ENCODE measurements at places on chromosomes 7 and 10.
A peak's percentile ranks its signal among the peaks of the same experiment; 100 is the strongest.

DNA sequence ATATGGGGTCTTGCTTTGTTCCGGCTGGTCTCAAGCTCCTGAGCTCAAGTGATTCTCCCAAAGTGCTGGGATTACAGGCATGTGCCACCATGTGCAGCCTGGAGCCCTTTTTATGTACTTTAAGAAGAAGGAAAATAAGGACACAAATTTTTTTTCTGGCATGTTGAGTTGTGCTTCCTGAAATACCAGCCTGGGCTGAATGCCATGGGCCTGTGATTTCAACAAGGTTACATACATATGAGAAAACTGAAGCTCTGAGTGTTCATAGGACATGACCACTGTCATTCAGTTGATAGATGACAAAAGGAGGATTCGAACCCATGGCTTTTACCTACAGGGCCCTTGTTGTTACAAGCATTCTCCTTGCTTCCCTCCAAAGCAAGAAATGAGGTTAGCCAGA is 36.1 kb downstream of the ST8SIA6 start:
- DNase-seq = no peak

DNA sequence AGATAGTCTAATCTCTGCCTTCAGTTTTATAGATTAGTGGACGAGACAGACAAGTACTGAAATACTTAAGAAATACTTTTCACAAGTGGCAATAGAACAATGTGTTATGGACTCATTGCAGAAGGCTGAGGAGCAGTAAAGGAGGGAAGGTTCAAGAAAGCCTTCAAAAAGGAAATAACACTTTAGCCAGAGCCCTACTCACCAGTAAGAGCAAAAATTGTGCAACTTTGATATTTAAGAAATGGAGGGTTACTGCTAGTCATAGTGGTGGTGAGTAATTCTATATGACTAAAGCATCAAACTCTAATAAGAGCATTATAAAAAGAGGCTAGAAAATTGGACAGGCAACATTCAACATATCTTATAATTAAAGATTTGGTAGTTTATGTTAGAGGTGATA is 28.8 kb downstream of the PTPN12 start:
- no peak for DNase-seq

DNA sequence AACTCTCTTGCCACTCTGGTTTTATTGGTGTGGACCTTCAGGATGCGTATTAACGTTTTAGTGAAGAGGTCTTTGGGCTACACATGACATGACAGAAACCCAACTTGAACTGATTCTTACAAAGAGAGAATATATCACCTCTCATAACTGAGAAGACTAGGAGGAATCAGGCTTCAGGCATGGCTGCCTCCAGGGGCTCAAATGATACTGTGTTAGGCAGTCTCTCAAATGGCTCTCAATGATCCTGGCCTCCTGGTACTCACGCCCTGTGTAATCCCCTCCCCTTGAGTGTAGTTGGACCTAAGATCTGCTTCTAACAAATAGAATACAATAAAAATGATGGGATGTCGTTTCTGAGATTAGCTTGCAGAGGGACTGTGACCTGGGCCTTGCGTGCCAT is 58.5 kb upstream of the SYPL1 start:
- no peak for DNase-seq

DNA sequence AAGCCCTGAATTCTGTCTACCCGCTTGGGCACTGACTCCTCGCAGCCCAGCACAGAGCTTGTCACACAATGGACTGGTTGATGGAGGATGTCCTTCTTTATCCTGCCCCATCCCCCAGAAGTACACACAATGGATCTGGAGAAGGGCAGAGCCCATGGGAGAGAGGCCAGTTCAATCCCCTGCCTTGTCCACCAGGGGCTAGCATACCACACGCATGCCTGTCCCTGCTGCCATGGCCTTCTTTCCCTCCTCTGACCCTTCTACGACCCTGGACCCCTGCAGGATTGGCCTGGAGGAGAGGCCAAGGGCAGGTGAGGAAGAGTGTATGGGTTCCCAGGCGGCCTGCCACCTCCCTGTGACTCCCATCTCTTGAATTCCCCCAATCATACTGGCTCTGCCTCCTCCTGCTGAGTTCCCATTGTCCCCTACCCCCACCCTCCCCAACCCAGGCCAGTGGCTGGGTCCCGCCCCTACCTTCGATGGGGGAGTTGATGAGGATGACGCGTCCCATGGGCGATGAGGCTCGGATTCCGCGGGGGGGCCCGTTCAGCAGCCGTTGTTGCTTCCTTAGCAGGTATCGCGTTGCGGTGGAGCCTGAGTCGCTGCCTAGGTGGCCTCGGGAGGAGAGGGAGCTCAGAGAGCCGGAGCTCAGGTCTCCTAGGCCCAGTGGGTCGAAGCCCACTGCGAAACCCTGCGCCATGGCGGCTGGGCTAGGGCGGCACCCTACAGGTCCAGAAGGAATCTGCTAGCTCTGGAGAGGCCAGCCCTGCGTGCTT is 1.2 kb downstream of the PDZD7 start:
- no peak for DNase-seq

DNA sequence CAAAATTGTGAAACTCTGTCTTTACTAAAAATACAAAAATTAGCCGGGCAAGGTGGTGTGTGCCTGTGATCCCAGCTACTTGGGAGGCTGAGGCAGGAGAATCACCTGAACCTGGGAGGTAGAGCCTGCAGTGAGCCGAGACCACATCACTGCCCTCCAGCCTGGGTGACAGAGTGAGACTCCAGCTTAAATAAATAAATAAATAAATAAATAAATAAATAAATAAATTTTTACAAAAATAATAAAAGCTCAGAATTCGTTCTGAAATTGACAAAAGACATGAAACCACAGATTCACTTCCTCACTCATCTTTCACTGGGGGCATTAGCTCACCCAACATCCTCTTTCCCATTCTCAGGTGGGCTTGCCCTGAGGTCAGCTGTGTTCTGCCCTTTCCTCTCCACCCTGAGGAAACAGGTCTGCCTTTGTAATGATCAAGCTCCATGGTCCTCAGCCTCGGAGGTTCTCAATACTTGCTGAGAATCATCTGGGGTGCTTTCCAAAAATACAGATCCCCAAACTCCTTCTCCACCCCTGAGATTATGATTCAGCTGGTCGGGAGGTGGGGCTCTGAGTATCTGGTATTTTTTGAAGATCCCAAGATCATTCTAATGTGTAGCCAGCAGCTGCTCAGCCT is 29.2 kb upstream of the APBB1IP start:
- DNase-seq = no peak

GRCh38 chr7:78326876-78327275 is 528.3 kb downstream of the PHTF2 start:
- no peak for DNase-seq

DNA sequence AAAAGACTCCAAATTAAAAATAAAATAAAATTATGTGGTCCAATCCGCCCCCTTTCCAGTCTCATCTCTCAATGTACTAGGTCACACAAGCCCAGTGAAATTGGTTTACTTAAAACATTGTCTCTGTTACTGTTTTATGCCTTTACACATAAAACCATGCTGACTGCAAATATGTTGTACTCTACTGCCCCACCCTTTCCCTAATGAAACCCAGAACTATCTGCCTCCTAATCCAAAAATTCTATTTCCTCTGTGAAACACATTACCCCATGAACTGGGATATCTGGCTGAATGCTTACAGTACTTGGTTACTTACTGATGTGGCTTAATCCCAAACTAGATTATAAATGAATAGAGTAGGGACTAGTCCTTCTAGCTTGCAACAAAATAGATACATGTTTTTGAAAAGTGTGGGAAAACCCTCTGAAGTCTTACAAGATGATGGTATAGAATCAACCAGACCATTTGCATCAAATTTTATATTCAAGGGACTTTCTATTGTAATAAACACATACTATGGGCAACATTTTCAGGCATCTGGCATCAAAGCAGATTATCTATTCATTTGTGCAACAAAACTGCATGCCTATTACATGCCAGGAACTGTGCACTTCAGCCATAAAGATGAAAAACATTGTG is 10.0 kb upstream of the KMT2E start:
- no peak for DNase-seq

DNA sequence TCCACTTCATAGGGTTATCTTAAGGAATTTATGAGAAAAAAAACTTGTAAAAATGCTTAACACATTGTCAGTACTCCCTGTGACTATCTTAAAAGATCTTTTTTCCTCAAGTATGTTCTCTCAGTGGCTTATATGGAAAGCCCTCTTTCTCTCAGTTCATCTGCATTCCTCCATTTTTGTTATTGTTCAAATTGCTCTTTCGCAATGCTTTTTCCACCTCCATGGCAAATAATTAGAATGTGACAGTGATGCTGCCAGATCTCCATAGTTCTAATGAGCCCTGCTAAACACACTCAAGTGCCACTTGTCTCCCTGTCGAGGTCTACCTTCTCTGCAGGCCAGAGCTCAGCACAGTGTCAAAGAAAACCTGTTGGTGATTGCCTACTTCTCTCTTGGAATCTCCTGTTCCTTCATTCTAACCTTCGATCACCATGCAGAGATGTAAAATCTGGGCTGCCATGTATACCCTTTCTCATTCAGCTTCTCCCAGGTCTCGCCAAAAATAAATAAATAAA is 37.2 kb upstream of the ABCB5 start:
- DNase-seq = no peak

- DNase-seq = no peak
Measured at GRCh38 chr10:85946713-85947326, 419.8 kb downstream of the GRID1 start.

DNA sequence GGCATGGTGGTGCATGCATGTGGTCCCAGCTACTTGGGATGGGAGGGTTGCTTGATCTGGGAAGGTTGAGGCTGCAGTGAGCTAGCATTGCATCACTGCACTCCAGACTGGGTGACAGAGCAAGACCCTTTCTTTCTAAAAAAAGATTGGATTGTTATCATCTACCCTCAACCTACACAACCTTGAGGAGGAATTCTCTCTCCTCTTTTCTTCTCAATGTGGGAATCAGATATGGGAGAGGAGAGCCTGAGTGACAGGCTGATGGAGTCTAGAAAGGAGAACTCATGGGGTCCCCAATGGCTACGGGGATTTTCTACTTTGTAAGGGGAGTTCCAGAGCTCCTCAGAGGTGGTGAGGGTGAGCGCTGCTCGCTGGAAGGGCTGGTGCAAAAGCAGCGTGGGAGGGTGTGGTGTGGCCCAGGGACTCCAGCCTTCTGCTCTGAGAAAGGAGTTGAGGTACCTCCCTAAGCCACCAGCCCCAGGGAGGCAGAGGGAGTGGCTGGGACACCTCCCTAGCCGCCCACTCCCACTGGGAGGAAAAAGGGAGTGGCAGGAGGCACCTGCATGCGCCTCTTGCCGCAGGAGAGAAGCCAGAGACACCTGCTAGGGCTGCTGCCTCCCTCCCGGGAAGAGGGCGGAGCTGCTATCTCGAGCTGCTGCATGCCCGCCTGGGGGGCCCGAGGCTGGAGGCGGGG is 48.4 kb downstream of the GATA3 start:
- no peak for DNase-seq

GRCh38 chr7:140068033-140068432 is 5.3 kb upstream of the PARP12 start:
- DNase-seq = no peak

- no peak for DNase-seq
Measured at GRCh38 chr10:26938578-26938977, 77.8 kb upstream of the ABI1 start.

- DNase-seq = no peak
Measured at GRCh38 chr7:155282671-155283070, 15.0 kb upstream of the INSIG1 start.

- peak; percentile 48 for DNase-seq
Measured at GRCh38 chr10:26486990-26487850, 49.1 kb downstream of the APBB1IP start.

- no peak for DNase-seq
Measured at GRCh38 chr10:13475124-13475523, 53.7 kb downstream of the BEND7 start.

GRCh38 chr7:31782411-31782991 is 95.5 kb downstream of the PPP1R17 start:
- no peak for DNase-seq

DNA sequence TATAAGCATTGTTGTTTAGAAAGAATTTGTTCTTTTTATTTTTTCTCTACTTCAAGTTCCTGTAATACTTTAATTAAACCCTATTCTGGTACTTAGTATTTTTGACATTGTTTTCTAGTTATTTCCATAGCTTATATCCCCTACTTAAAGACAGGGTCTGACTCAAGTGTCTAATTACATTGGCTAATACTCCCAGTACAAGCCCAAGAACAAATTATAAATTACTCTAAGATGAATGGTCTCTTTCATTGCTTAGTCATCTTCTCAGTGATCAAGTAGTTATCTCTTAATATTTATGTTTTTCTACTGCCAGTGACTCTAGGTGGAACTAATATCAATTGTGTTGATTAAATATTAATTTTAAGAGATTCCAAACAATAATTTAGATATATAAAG is 21.6 kb downstream of the AHR start:
- no peak for DNase-seq

DNA sequence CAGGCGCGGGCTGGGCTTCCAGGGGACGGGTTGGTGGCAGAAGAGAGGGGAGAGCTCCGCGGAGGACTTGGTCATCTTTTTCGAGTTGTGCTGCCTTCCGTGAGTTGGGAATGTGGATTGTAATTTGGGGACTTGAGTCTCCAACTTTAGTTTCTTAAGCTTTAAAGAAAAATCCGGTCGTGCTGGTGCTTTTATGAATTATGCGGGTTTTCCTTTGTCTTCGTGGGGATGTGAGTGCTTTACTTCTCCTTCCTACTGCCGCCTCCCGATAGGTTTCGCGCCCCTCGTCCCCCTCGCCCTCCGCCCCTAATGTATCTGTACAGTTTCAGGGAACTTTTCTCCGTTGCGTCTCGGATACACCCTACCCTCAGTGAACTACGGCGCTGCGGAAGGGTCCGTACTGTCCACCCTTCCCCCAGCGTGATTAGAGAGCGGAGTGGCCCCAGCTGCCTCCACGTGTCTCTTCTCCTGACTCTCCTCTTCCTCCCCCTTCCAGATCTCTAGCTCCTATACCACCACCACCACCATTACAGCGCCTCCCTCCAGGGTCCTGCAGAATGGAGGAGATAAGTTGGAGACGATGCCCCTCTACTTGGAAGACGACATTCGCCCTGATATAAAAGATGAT is 649 bp downstream of the SCD start:
- no peak for DNase-seq

- no peak for DNase-seq
Measured at GRCh38 chr7:17528636-17529035, 230.2 kb downstream of the AHR start.
